CD4-positive, alpha-beta T cell (primary cell): ENCODE measurements at places on chromosomes 12 and 14.
A peak's percentile ranks its signal among the peaks of the same experiment; 100 is the strongest.

DNA sequence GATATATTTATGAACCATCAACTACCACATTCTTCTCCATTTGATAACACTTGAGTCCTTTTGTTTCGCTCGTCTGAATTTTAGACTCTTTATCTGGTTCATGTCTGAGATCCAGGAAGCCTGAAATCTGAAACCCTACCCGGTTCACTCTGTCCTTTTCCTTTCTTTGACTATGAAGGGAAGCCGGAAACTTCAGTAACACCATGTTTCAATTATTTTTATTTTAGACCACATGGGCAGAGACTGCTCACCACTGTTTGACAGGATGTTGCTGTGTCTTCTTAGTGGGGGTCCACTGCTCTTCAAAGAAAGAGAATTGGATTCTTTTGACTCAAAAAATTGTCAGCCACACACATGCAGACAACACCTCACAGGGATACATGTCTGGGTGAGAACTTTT lies 331.9 kb upstream of the FLRT2 start:
- no peak for DNase-seq

- no peak for DNase-seq
These were observed 141.9 kb downstream of the BICD1 start for GRCh38 chr12:32248441-32249140.

DNA sequence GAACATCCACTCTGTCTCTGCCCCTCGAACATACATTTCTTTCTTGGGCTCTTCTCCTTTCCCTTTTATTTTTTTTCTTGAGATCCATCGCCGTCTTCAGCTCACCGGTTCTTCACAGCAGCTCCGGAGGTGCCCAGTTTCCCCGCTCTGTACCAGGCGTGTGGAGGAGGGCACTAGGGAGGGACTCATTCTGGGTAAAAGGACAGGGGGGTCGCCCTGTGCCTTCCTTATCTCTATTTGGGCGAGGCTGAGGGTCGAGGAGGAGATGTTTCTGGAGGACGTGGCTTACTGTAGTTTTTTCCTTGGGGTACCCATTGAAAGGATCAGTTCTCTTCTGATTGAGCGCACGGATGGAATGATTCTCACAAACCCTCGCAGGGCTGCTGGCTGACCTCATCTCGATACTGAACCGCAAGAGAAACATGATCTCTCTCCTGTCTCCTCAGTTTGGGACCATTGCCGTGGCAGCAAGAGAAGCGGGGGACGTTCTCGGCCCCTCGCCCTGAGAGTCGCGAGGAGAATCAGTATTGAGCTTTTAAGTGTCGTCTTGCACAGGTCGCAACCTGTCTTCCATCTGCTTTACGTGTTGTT lies 386 bp downstream of the LIN52 start:
- DNase-seq: peak; percentile 0

DNA sequence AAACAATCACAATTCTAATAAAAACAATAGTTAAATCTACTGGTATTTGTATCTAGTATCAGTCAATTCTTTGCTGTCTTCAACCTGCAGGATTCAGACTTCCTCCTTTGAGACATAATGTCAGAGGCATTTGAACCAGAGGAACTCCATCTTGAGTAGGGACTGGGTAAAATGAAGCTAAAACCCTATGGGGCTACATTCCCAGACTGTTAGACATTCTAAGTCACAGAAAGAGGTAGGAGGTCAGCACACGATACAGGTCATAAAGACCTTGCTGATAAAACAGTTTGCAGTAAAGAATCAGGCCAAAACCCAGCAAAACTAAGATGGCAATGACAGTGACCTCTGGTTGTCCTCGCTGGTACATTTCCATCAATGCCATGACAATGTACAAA lies 48.2 kb upstream of the MAP3K9 start:
- no peak for DNase-seq

GRCh38 chr14:39451811-39452210 lies 19.6 kb upstream of the FBXO33 start:
- no peak for DNase-seq

DNA sequence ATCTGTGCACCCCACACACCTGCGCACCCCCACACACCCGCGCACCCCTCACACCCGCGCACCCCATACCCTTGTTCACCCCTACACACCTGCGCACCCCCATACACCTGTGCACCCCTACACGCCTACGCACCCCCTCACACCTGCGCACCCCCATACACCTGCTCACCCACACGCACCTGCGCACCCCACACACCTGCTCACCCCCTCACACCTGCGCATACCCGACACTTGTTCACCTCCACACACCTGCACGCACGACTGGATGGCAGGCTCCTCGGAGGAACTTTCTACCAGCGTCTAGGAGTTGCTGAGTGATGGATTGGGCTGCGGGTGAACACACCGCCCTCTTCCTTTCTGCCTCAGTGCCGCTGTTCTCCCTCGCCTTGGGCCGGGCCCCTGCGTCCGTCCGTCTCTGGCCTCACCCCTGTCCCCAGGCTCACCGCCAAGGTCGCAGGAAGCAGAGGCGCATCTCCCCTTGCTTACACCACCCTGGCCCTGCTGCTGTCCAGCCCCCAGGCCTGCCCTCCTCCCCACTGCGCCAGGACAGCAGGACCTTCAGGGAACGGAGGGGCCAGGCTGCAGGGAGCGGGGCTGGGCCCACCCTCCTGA lies 20.7 kb upstream of the TMEM106C start:
- no peak for DNase-seq

DNA sequence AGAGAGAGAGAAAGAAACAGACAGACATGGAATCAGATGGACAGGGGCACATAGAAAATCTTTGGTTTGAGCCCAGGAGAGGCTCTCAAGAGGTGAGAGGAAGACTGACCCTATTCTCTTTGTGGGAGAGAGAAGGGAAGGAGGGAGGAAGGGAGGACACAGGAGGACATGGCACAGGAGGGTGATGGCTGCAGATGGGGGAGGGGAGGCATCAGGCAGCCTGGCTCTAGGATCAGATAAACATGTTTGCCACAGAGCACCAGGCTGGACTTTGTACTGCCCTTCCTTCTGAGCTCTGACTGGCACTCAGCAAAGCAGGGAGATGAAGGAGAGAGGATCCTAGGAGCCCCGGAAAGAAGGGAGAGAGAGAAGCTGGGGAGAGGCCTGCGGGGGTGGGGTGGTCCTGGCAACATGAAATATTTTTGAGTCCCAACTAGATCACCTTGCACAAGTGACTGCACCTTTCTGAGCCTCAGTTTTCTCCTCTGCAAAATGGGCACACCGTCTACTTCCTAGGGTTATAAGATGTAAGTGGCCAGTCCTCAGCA lies 6.1 kb downstream of the HNF1A start:
- no peak for DNase-seq

GRCh38 chr14:72609205-72609916 lies 284.5 kb downstream of the DPF3 start:
- DNase-seq: no peak

DNA sequence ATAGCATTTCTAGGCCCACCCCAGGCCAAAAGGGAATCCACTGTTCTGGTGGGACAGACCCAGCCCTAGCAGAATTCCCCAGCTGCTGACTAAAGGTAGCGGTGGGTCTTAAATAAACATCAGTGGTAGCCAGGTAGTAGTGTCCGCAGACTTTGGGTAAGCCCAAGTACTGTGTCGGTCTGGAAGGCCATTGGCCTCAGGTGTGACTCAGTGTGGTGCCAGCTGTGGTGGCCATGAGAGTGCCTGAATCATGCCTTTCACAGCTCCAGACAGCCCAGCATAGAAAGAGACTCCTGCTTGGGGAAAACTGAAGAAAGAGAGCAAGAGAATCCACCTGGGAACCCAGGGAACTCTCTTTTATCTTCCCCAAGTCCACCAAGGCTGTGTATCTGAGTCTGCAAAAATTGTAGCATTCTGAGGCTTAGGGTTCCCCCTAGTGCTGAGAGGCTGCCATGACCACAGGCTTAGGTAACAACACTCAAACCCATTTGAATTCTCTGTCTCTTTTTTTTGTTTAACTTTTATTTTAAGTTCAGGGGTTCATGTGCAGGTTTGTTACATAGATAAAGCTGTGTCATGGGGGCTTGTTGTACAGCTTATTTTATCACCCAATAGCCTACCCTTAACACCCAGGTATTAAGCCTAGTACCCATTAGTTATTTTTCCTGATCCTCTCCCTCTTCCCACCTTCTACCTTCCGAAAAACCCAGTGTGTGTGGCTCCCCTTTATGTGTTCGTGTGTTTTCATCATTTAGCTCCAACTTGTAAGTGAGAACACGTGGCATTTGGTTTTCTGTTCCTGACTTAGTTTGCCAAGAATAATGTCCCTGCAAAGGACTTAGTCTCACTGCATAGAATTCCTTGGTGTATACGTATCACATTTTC lies 16.7 kb upstream of the CD163L1 start:
- peak; percentile 56 for DNase-seq

DNA sequence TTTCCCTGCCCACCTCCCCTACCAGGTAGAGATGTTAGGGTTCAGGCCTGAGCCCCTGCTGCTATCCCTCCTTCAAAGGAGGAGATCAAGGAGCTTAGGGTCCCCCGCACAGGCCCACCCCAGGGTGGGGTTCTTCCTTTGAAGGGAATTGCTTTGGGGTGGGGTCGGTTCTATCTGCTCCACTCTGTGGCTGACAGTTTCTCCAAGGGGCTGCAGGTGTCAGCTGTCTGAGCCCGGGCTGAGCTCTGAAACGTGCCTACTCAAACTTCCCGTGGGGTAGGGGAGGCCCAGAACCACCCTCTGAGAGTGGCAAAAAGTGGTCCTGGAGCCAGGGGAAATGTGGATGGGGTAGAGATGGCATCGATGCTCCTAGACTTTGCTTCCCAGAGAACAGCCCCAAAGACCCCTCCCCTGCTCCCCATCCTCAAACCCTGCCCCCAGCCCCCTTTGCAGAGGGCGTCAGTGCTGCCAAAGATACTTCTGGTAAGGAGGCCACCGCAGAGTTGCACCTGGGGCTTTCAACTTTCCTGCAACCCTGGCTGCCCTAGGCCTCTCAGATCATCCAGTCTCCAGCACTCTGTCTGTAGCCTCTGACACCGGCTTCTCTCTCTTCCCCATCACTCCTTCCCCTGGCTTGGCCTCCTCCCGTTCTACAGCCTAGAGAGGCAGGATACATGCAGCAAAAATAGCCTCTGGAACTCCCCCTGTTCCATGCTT lies 6.3 kb upstream of the CD4 start:
- no peak for DNase-seq

DNA sequence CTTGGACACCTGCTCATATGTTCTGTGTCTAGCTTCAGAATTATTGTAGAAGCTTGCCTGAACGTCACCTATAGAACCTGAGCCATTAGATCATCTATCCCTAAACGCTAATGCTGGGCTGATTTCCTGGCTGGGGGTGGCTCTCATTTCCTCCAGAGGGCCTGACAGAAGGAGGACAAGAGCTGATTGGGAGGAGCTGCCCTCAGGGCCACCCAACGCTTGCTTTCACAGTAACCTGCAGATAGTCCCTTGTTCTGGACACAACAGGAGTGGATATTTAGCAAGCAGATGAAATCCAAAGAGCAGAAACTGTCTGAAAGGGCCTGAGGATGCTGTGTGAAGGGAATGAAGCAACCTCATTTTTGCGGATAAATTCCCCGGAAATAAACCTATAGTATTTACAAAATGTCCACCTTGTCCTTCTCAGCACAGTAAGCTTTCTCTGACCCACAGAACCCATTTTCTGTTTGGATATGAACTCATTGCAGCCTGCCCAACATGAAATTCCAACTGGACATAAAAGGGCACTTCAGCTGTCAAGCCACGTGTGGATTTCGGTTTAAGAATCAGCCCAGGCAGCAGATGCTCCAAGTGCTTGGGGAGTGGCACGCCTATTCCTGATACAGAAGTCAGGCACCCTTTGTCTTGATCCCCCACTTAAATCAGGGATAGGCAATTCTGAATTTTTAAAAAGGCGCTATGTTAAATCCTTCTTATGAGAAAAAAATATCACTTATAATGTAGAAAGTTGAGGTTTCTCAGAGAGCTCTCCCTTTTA lies 32.8 kb upstream of the TUBA1C start:
- DNase-seq: no peak

- DNase-seq: no peak
These were observed 159.7 kb upstream of the NTF3 start for GRCh38 chr12:5272018-5272785.

DNA sequence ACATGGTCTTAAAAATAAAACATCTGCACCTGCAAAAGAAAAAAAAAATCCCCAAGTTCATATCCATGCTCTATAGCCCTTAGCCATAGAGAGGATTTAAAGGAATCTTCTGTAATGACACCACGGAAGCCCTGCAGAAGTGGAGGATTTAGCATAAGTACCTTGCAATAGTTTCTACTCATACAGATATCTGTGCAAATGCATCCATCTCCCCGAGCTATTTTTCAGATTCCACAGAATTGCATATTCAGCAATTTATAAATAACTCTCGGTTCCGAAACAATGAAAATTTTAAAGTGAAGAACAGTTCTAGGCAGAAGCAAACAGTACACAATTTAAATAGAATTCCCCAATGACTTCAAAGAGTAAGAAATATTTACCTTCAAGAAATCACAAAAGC lies 424 bp downstream of the IGF1 start:
- DNase-seq: no peak

- no peak for DNase-seq
These were observed 38.6 kb downstream of the CCDC85C start for GRCh38 chr14:99565383-99565782.

GRCh38 chr12:6957741-6958608 lies 6.8 kb downstream of the PTPN6 start:
- peak; percentile 32 for DNase-seq

DNA sequence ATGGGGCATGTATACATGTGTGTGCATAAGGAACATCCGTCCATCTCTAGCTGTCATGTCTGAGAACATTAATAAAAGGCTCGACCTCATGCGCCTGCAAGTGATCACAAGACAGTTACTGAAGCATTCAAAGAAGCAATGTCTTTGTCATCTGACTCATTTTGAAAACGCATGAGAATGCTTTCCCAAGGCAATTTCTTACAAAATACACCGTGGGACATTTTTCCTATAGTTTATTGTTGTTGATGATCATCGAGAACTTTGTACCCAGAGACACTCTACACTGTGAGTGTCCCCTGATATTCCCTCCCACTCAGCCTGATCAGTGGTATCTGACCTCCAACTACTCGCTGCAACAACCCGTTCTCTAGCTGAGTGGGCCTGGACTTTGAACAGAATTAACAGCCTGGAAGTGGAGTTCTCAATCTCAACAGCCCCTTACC lies 68.1 kb downstream of the ETV6 start:
- no peak for DNase-seq

- DNase-seq: no peak
These were observed 68.5 kb upstream of the AMN1 start for GRCh38 chr12:31797230-31797872.

GRCh38 chr14:44961151-44961553 lies 595 bp downstream of the KLHL28 start:
- peak; percentile 49 for DNase-seq

DNA sequence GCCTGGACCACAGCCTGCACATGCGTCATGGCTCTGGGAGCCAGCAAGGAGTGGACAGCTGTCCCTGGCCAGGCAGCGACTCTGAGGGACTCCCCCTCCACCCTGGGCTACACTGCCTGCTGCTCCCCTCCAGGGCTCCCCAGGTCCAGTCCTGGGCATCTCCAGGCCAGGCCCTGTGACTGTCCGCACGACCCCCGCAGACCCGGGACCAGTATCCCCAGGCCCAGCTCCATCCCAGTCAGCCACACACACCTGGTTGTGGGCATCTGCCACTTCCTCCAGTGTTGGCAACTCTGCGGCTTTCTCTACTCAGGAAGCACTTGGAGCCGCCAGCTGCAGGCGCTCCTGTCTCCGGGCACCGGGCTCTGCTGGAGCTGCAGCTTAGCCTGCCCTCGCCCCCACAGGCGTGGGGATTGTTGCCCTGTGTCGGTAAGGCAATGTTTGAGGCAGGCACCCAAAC lies 2.4 kb downstream of the ULK1 start:
- DNase-seq: no peak

GRCh38 chr12:2924019-2924418 lies 33.3 kb downstream of the TULP3 start:
- no peak for DNase-seq
